ENCODE measurements at places on chromosomes 3 and 15.

DNA sequence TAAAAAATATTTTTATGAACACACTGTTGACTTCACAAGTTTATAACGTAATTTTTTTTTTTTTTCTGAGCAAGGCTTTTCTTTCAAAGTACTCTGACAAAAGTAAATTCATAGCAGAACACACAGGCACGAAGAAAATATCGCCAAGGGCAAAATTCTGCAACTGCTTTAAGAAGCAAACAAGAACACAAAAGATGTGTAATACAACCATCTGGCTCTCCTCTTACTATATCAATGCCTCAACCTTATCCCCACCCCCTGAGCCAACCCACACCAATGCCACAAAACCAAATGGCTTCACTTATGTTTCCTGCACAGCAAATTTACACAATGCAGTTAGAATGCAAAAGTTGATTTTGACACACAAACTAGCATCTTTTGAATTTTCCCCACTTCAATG lies 274.2 kb downstream of the FOXP1 start:
- DNase-seq: peak; percentile 26

GRCh38 chr3:8554696-8555095 lies 53.1 kb downstream of the LMCD1 start:
- DNase-seq: no peak

DNA sequence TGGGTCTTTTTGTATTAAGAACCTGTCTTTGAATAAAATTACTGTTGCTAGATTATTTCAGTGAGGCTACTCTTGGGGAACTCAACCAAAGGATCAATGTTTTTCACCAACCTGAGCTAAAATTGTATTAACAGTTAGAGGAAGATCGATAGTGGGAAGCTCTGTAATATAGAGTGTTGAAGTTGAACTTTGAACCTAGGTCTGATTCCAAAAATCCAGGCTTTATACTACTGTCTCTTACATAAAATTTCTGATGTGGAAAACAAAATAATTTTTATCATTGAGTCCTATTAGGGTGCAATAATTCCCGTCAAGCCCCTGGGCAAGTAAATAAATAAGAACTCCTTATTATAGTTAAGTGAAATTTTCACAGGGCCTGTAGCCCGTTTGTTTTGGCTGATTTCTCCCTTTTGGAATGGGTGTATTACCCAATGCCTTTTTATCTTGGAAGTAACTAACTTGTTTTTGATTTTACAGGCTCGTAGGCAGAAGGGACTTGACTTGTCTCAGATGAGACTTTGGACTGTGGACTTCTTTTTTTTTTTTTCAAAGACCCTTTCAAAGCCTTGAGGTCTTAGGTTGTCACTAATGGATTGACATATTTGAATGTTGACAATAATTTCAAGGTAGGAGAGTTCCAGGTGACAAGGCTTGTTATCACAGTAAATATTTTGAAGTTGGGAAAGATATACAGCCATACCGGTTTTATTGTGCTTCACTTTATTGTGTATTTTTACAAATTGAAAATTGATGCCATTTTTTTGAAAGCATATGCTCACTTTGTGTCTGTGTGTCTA lies 276.1 kb downstream of the NFKBIZ start:
- no peak for DNase-seq

DNA sequence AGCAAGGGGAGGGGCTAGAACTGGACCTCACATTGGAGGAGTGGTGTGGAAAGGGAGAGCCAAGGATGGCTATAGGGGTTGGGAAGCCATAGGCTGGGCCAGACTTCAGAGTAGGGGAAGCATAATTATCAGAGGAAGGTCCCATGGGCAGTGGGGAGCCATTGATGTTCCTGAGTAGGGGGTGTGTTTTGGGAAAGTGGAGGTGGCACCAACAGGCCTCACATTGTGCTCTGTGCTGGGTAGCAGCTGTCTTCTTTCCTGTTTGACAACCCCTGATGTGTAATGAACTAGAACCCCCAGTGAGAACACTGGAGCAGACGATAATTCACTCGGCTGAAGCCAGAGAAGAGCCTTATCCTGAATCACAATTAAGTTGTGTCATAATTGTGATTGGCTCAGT lies 41.2 kb downstream of the SLC6A11 start:
- no peak for DNase-seq

GRCh38 chr3:78856164-78856563 lies 911.6 kb downstream of the ROBO1 start:
- no peak for DNase-seq

DNA sequence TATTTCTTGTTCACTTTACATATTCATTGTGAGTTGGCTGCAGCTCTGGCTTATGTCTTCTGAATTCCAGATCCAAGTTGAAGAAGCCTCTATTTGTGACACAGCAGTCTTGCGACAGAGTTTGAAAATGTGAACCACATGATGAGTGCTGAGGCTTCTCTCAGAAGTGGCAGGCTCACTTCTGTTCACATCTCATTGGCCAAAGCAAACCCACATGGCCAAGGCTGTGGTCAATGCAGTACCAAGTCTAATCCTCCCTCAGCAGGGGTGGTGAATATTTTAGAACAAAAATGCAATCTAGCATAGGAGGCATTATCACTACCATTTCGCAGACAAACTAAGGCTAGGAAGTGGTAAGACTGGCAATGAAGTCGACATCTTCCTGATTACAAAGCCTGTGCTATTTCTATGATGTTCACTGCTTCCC lies 45.2 kb downstream of the CDCP1 start:
- DNase-seq: peak; percentile 17

DNA sequence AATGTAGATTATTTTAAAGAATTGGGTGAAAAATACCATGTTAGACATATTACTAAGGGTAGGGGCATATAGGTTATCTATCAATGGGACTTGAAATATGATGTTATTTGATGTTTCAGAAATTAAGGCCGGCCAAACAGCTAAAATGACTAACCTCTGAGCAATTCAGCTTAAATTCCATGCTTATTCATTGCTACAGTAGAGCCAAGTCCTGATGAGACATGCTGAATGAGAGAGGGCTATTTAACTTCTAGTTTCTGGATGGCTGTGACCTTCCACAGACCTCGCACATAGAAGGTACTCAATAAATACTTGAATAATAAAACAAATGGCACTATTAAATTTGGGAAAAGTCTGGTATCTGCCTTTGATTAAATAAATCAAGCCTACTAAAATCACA lies 175.6 kb upstream of the WNT5A start:
- DNase-seq: no peak

DNA sequence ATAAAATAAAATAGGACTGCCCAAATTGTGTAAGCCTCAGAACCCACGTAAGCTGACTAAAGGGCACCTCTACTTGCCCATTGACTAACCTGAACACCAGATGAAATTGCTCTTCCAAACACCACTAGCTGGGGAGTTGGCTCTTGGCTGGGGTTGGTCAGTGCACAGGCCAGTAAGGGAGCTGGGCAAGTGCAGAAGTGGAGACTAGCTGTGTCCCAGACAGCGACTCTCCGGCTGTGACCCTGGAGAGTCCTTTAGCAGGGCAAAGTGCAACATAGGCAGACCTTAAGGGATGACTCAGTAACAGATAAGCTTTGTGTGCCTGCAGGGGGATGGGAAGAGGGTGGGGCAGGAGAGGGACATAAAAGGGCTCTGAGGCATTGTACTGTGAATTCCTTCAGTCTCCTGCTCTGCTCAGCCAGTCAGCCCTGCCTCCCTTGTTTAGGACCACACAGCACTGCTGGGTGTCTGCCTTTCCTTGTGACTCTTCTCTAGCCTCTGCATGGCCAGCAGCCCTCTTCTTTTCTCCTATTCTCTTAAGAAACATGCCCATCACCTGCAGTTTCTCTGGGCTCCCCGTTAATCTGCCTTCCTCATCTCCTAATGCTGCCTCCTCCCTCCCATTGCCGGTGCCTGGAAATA lies 13.2 kb downstream of the NR1I2 start:
- DNase-seq: no peak

GRCh38 chr15:69443032-69443611 lies 9.5 kb upstream of the RPLP1 start:
- no peak for DNase-seq

DNA sequence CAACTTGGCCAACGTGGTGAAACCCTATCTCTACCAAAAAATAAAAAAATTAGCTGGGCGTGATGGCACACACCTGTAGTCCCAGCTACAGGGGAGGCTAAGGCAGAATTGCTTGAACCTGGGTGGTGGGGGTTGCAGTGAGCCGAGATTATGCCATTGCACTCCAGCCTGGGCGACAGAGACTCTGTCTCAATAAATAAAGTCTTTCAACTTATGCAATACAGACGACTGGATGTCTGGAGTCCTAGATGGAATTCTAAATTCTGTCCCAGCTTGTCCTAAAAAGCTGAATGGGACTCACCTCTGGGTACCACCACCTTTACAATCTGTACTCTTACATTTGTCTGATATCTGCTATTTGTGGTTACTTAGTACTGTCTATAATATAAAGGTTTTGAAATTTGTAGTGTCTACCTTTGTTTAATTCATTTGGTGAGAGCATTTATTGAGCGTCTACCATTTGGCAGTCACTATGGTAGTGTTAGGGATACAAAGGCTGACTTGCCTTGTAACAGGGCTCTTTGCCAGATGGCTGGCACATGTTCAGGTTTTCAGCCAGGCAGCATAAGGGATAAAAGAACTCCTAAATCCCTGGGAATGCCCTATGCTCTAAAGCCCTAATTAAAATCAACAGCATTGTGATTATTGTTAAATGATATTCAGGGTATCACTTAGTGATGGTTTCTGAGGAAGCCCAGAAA lies 7.2 kb upstream of the ZNF609 start:
- no peak for DNase-seq

DNA sequence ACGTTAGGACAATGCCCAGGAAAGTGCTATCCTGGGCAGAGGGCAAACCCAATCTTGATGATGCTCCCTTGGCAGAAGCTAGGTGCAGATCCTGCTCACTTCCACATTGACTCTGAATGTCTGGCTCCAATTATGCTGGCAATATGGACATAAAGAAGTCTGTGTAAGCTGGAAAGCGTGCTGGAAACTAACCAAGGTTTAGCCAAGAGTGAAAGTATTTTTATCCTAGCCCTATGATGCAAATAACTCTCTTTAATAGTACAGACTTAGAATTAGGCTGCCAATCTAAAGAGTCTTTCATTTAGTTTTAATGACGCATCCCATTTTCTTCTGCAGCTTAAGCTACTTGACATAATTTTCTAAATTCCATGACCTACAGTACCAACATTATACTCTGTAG lies 571.8 kb downstream of the TUSC7 start:
- no peak for DNase-seq

DNA sequence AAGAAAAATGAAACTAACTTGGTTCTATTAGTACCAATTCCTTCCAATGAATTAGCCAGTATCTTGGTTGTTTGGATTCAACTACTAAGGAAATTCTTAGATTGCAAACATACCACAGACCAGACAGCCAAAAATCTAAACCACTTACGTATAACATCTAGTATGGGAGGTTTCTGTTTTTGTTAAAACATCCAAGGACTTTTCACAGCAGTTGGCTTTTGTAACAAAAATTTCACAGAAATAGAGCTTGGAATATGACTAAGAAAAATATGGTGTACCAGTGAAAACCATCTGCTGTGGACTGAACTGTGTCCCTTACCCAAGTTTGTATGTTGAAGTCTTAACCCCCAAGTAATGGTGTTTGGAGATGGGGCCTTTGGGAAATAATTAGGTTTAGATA lies 199.2 kb downstream of the OTOL1 start:
- DNase-seq: no peak

DNA sequence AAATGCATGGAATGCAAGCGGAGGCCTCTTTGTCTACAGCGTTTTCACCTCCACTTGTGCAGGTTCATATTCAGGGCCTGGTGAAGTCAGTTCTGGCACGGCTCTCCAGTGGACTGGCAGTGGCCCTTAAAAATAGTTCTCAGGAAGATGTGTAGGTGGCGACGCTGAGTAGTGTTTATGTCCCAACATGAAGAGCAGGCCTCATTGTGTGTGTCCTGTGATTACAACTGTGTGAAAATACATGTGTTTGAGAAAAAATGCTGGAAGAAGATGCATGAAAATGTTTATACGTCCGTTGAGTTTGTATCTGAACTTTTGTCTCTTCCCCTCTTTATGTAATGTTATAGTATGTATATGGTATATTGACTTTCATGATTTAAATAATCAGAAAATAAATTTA lies 7.2 kb downstream of the LIPC start:
- peak; percentile 61 for DNase-seq

DNA sequence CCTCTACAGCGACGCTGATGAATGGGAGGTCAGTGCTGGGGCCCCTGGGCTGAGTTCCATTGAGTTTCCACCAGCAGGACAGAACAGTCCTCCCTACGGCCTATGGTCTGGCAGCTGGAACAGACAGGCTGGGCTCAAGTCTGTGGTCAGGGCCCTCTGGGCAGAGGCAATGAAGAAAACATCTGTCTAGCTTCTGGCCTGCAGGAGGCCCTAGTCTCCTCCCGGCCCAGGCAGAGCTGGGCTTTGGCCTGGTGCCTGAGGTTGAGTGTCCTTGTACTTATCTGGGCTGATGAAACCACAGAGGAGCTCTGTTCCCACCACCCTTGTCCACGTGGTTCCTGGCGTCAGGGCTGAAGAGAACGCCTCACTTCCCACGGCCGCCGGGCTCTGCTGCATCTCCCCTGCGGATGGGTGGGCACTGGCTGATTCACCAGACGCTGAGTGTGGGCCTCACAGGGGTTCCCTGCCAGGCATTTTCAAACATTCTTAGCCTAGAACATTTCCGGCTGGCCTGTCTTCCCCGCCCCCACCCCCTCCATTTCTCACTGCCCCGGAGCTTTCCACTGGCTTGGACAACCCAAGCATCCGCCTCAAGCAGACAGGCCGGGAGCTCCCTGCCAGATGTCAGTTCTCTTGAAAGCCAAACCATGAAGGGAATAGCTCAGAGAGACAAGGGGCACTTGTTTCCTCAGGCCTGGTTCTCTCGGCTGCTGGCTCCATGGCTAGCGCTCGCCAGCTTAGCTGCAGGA lies 20.3 kb downstream of the PPCDC start:
- DNase-seq: no peak

- DNase-seq: no peak
These were observed 119.2 kb upstream of the THBS1 start for GRCh38 chr15:39461536-39462130.

DNA sequence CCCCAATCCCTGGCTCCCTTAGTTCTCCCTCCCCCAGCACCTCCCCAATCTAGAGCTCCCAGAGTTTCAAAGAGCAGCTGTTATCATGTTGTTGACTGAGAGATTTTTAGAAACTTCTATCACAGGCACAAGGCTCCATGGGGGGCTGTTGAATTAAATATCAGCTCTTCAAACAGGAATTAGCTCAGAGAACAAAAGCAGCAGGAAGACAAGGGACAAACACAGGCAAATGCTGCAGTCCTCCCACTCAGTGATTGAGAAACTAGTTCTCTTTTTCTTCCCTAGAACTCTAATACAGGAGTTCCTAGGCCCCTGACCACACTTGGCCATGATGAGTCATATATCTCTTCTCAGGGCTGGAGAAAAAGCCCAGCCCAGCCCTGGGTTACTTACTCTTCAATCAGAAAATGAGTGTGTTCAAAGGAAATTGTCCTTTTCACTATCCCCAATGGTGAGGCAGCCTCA lies 262.1 kb downstream of the IGSF11 start:
- DNase-seq: no peak

GRCh38 chr3:39203860-39204259 lies 11.5 kb upstream of the XIRP1 start:
- DNase-seq: no peak
